ENCODE measurements at places on chromosomes 6 and 20.
A peak's percentile ranks its signal among the peaks of the same experiment; 100 is the strongest.

GRCh38 chr6:152948150-152948768 lies 34.6 kb downstream of the FBXO5 start:
- DNase-seq, result peak; percentile 44

DNA sequence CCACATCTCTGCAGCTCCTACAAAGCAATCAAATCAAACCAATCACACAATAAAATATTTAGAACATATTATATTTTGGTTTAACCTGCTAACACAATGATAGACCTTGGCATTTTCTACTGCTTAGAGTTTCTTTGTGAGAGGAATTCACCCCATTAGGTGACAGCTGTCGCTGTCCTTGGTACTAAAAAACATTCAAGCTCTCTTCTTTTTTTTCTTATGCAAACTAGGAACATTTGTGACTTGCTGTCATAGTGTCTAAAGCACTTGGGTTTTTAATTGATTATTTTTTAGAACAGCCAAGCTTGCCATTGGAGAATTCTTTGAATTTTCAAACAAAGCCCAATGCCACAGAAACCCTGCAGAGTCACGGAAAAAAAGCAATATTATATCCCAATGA lies 46.4 kb downstream of the CNR1 start:
- DNase-seq, result no peak

DNA sequence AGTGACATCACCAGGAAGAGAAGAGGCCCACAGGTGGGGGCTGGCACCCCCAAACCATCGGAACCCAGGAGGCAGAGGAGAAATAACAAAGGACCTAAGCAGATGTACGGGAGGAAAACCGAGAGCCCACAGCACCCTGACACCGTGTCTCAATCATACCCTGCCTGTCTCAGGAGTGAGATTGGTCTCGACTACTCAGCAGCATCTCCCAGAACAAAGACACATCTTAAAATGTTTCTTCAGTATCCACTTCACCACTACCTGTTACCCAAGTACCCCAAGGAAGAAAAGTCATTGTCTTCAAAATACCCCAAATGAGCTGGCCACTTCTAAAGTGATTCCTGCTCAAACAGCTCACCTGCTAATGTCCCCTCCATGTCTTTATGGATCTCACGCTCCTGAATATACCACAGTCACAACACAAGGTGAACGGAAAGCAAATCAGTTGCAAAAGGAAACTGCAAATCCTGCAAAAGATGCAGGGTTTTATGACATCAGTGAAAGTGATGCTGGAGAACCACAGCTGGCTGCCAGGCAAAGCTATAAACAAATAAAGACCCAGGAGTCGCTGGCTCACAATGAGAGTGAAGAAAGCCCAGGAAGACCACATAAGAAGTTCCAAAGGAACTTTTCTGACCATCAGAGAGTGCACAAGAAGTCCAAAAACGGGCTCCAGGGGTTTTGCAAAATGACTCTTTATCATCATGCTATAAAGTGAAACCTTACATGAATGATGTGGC lies 44.1 kb downstream of the PREX1 start:
- no peak for DNase-seq

DNA sequence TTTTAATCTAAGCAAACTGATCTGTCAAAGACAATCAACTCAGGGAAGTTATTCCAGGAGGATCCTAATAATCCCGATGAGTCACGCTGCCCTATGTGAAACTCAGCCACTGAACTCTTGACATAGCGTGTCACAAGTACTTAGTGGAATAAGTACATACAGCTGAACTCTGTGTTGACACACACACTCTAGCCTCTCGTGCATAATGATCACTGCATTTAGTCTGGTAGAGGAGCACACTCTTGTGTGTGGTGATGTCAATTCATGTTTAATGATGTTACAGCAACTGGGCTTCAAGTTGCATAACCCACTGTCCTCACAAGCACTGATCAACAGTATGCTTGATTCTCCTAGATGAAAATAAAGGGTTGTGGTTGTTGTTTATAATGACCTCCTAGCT lies 148.3 kb downstream of the HACE1 start:
- peak; percentile 33 for DNase-seq

- DNase-seq, result no peak
These were observed 152.2 kb downstream of the OPN5 start for GRCh38 chr6:47934023-47934422.

DNA sequence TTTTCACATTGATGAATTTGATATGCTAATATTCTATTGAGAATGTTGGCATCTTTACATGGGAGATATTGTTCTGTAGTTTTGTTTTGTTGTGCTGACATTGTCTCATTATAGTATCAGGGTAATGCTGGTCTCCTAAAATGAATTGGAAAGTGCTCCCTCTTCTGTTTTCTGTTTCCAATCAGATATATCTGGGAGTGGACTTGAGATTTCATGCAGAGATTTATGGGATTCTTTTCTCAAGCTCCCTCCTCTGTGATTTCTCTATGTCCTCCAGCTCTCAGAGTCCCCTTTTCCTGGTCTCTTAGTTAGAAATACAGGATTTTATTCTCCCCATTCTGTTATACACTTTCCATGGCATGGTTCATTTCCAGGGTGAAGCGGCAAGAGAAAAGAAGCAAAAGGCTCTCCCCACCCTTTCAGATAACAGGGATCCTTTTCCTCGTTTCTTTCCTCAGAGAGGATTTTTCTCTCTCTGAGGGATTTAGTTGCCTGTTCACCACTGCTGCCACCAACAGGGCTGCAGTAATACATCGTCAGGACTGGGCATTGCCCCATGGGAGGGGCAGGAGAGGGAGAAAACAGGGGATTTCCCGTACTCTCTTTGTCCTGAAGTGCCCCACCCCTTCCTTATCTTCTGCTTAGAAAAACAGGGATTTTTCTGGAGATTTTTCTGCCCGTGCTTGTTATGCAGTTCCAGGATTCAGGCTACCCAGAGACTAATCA lies 59.3 kb upstream of the STMND1 start:
- DNase-seq, result peak; percentile 55

- no peak for DNase-seq
These were observed 132.5 kb upstream of the NEDD9 start for GRCh38 chr6:11364971-11365397.

GRCh38 chr6:25387911-25388310 lies 108.7 kb downstream of the CARMIL1 start:
- no peak for DNase-seq

- DNase-seq, result peak; percentile 14
These were observed 108.0 kb upstream of the FOXO3 start for GRCh38 chr6:108452711-108453195.

DNA sequence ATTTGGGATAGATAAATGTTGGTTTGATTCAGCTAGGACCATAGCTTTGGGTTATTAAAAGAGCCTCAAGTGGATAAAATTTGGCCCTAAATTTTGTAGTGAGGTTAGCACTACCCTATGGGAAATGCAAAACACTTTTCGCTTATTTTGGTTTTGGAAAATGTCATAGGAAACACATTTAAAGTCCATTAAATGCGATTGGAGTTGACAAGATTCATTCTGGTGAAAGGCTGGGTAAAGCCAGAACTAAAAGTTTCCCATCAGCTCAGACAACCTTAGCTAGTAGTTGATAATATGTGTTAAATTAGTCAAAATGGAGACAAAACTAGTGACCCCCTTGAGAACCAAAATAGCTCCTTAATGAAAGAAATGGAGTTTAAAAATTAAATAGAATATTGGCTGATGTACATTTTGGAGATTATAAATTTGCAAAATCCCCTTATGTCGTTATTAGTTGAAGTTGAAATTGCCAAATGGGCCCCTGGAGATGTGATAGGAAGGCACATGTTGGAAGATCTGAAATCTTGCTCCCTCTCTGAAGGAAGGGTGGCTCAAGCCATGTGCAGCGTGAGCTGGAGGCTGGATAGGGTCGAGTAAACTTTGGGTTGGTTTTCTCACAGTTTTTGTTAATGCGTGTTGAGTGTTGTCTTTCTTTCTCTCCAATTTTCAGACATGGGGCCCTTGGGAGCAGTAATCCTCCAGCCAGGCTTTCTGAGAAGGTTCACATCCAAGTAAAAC lies 72.8 kb downstream of the CD83 start:
- DNase-seq, result no peak

DNA sequence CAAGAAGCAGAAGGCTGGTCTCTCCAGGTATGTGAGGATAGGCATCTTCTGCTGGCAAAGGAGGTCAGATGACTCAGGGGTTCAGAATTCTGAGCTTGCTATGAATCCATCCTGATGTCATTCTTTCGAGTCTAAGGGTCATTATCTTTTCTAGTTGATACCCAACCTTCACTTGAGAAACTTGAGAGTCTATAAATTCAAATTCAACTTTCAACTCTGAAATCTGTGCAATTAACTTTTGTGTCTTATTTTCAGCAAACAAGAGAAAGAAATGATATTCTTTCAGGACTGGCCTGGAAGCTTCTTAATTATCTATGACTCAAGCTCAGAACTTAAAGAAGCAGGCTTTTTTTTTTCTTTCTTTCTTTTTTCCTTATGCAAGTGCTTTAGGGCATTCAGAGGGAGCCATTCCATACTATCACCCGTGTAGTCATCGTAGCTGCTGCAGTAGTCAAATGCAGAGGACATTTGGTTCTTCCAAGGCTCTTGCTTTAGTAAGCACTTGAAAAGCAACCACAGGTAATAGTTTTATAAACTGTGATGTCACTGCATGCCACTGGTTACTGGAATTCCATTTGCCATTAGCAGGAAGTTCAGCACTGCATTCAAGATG lies 93.0 kb downstream of the ADTRP start:
- peak; percentile 50 for DNase-seq

GRCh38 chr6:15522026-15522425 lies 140.8 kb downstream of the DTNBP1 start:
- DNase-seq, result no peak

GRCh38 chr6:170152989-170153388 lies 137.9 kb downstream of the DLL1 start:
- no peak for DNase-seq

DNA sequence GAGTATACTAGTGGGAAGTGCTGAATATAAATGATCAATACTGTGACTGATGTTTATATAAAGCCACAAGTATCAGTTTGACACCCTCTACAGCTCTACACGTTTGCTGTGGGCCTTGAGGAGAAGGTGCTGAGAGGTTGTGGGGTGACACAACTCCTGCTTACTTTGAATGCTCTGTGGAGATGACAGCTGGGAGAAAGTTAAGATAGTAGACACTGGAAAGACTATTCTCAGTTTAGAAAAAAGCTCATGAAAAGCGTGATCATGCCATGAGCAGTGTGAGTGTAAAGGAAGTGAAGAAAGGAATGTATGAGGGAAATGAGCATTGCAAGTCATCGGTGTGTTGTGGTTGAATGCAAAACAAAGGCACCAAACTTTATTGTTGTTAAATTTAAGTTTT lies 215.8 kb downstream of the UTRN start:
- DNase-seq, result no peak

GRCh38 chr20:2213401-2213800 lies 82.4 kb upstream of the TGM3 start:
- DNase-seq, result no peak

DNA sequence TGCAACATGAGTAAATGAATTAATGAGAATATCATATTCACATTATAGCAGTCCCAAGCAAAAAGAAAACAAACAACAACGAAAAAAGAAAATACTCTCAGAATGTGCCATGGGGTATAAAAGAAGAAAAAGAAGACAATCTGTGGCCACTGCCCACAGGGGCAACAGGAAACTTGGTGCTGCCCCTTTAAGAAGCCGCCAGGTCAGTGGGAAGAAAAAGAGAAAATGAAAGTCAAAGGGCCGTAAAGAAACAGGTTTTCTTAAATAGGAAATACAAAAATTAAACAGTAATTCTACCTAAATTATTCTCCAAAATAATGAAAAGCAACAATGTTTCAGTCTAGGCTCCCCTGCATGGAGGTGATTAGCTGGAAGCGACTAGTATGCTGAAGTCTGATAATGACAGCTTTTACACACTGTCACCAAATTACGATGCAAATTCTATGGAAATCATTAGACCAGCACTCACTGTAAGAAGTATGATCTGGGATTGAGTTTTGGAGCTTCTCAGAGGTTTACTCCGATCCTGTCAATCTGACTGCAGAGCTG lies 23.6 kb downstream of the GMDS start:
- no peak for DNase-seq

GRCh38 chr6:41275489-41275888 lies 11.0 kb downstream of the TREM1 start:
- DNase-seq, result no peak

- peak; percentile 82 for DNase-seq
These were observed 302.7 kb upstream of the ZFP64 start for GRCh38 chr20:52494244-52494643.

GRCh38 chr6:39824030-39824926 lies 32.1 kb downstream of the DAAM2 start:
- DNase-seq, result no peak

DNA sequence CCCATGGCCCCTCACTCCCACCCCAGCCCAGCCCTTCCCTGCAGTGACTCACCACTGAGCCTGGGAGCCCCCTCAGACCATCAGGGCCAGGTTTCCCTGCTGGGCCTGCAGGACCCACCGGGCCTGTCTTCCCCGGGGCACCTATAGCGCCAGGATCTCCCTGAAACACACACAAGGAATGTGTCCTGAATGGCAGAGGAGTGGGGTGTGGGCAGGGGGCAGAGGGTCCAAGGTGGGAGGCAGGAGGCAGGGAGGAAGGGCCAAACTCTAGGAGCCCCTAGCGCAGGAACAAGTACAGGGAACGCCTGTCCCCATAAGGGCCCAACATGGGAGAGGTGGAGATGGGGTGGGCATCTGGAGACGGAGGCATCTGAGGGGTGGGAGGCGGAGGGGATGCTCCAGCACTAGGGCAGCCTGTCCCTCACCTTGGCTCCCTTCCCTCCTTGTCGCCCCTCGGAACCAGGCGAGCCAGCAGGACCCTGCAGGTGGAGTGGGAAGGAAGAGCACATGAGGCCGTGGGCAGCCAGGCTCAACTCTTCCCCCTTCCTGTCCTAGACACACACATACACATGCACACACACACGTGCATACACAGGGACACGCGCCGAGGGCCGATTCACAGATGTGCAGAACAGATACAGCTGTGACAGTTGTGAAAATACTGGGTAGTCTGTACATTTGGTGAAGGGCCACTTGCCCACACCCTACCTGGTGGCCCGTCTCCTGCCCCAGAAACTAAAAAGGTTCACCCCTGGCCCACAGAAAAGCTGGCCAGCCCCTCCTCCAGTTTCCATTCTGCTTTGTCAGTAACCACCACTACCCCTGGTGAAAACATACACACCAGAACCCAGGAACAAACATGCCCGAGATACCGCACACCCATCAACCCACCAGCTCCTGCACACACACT lies 24.6 kb downstream of the COL11A2 start:
- no peak for DNase-seq

DNA sequence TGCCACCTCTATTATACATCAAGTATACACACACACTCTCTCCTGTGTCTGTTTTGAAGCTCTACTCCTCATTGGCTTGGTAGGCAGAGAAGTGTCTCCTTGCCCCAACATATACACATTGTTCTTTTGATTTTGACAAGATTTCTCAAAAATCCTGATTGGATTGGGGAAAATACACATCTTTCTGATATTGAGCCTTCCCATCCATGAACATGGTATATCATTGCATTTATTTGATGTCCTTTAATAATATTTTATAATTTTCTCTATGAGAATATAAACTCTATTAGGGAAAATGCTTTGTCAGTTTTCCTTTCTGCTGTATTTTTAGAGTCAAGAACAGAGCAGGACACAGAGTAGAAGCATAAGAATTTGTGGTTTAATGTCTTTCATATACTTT lies 7.2 kb downstream of the TTLL9 start:
- no peak for DNase-seq

GRCh38 chr20:42260184-42260583 lies 642.0 kb upstream of the CHD6 start:
- DNase-seq, result no peak

GRCh38 chr6:95578106-95578410 lies 723 bp downstream of the MANEA start:
- peak; percentile 23 for DNase-seq

GRCh38 chr20:17559338-17559737 lies 10.5 kb upstream of the DSTN start:
- DNase-seq, result no peak

- DNase-seq, result peak; percentile 55
These were observed 9.9 kb upstream of the SNX9 start for GRCh38 chr6:157813191-157813590.
